ENCODE measurements at places on chromosomes 1 and 21.

DNA sequence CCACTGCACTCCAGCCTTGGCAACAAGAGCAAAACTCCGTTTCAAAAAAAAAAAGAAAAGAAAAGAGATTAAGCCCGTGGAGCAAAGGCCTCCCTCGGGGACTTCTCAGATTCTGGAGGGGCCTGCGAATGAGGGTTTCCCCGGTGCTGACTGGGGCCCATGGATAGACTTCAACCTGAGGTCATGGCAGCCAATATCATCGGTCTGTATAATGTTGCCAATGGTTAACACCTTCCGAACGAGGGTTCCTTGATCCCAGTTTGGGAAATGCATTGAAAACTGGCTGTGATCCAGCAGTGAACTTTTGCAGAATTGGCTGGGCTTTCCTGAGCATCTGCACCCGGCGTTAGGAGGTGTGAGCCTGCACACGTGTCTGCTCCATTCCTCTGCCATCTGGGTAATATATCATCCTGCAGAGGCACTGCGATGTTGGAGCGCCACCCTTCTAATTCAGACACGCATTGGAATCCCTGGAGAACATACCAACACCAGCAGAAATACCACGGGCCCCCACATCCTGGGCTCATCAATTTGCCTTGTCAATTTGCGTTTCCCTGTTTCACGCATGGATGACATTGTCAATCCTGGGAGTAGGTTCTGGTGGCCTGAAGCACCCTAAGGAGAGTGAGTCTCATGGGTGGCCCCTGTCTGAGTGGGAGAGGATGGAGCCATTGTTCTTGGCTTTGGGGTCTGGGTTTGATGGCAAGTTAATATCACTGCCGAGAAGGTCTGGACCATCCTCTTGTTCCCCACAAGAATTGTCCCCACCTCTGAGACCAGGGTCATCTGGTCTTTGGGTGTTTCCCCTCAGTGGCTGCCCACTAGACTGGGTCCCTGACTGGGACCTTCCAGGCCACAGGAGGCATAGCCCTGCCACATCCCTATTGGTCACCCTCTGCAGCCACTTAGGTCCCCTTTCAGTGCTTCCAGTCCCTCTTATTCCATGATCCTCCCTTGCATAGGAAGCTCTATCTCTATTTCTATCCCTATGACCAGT, 441.0 kb downstream of the PTPRU start:
- peak; percentile 35 for DNase-seq

- DNase-seq = no peak
These were observed 111.3 kb upstream of the PALMD start for GRCh38 chr1:99534638-99534930.

DNA sequence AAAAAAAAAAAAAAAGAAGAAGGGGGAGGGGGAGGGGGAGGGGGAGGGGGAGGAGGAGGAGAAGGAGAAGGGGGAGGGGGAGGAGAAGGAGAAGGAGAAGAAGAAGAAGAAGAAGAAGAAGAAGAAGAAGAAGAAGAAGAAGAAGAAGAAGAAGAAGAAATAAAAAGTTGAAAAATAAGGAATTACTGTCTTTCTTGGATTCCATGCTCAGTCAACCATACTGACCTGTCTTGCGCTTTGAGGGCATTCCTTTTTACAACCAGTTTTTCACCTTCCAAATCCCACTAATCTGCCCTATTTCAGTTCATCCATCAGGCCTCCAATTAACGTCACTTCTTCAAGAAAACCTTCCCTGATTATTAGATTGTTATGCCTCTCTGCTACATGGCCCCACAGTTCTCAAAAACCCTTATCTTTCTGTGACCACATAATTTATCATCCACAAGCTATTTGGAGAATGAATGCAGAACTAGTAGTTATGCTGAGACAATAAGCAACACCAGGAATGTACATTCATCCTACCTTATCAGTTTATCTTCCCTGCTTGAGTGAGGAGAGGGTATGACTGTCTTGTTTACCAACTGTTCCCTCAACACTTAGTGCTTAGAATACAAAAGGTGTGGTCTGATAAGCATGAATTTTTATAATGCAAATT, 57.5 kb upstream of the GUCA2A start:
- DNase-seq = no peak

GRCh38 chr1:172638885-172639831, 19.7 kb upstream of the FASLG start:
- no peak for DNase-seq

DNA sequence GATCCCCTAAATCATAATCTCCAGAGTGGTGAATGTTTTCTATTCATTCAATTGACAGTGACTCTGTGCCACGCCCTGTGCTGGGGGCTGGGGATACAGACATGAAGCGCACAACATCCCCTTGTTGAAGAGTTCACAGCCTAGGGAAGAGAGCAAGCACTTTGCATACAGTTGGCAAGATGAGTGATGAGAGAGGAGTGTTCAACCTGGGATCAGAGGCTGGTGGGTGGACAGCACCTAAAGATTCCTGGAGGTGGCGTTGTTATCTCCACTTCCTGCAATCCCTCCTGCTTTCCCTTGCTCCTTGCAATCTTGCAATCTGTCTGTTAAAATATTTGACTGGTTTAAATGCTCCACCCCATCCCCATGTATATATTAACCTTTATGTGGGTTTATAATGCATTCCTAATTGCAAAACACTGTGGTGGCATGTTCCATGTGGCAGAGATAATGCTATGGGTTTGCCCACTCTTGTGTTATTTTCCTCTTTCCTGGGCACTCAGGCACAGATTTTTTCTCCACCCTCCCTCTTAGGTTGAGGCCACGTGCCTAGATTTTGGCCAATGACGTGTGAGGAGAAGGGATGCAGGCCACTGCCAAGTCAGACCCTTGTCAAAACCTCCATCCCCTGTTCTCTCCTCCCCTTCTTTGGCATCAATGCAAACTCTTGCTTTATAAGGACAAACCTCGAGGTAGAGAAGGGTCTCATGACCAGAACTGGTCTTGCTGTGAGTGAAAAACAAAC, 36.2 kb upstream of the GADD45A start:
- DNase-seq = no peak
